Dermis microvascular lymphatic vessel endothelial cell (primary cell): ENCODE measurements at places on chromosomes 5 and 9. TPM values are rescaled to one million over a fixed set of nuclear protein-coding genes. Genes with fewer than 3 reads are reported as not detected.

Gene ITK
- not detected in 2 replicates for total RNA-seq

DNA sequence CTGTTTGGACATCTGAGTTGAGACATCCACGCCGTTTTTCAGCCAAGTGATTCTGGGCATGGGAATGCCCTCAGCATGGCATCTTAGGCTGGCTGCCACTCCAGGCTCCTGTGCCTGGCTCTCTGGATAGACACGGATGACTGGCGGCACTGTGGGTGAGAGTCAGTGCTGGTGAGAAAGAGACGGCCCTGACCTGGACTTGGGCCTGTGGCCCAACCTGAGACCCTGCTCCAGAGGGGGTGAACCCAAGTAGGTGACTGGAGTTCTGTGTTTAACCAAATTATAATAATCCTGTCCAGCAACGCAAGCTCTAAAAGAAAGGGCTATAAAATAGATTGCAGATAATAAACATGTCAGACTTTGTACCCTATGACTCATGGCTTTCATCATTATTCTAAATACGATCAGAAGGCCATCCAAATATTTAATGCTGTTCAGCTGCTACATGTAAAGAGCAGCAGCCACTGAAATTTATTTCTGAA is 173.9 kb downstream of the HSPA4 start:
- DNase-seq: no peak

GRCh38 chr5:61686491-61687257 is 354.6 kb downstream of the ZSWIM6 start:
- no peak for DNase-seq

DNA sequence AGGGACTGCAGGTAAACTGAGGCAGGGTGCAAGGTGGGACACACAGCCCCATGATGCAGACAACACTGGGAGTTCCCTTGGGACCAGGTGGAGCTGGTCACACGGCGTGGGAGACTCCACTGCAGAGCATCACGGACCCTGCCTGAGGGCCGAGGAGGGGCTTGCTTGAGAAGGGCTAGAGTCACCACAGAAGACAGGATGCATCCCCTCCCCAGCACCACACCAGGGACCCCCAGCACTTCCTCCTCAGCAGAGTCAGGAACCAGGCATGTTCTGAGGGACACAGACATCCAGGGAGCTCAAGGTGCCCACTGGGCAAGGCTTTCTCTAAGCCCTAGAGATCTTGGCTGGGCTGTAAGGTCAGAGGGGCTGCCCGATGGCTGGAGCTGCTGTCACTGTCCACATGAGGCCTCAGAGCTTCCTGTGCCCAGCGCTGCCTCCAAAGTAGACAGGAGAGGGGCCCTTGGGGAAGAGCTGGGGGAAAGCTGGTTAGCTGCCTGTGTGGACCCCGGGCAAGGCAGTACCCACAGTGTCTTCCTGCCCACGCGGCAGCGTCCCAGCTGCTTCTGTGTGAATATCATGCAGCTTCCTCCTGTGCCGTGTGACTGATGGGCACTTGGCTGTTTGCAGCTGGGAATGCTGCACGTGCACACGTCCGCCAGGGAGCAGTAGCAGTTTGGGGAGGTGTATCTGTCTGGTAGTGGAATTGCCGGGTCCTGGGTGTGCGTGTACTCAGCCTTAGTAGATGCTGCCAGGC is 176.6 kb downstream of the CACNA1B start:
- DNase-seq: no peak

DNA sequence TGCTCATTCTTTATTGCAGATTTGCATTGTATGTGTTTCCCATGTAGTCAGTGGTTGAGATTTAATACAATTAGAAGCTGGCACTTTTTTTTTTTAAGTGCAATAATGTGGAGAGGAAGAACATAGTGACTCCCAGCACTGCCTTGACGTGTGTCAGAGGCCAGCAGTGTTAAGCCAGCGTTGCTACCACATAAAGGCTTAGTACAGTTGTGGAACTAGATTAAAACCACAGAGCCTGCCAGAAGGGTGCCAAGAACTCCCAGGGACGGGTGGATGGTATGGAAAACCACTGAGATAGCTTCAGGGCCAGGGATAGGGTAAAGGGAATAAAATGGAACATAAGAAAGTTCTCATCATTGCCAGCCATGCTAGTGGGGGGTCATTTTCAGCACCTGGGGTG is 142.9 kb downstream of the TRIO start:
- DNase-seq: no peak

DNA sequence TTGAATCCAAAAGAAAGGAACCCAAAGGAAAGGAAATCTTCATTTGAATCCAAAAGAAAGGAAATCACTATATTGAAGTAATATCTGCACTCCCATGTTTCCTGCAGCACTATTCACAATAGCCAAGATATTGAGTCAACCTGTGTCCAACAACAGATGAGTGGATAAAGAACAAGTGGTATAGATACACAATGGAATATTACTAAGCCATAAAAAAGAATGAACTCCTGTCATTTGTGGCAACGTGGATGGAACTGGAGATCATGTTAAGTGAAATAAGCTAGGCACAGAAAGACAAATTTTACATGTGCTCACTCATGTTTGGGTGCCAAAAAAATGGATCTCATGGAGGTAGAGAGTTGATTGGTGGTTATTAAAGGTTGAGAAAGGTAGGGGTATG is 57.8 kb upstream of the STOM start:
- DNase-seq: no peak

- DNase-seq: no peak
Measured at GRCh38 chr5:141040093-141040770, 10.9 kb upstream of the PCDHB1 start.

DNA sequence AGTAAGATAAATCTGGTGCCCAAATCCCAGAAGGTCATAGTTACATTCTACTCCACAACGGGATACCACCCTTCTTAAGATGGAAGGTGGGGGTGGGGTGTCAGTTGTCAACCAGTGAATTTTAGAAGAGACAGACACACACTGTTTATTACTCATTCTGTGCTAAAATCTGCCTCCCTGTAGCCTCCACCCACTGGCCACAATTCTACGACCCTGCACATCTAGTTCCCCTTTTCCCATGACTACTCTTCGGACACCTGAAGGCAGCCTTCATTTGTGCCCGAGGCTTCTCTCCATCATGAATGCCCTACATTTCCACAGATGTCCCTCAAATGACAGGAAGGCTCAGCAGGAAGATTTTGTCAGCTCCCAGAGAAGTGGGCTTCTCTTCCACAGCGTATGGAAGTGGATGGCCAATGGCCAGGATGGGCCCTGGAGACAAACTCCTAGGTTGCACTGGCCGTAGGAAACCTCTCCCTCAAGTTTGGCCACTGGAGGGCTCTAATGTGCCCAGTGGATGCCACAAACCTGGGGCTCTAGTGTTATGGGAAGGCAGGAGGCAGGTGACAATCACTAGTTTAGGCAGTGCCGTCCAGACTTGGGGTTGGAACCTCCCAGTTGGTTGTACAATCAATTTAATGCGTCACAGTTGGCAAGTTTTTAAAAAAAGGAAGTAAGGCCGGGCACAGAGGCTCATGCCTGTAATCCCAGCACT is 46.6 kb downstream of the PTPN3 start:
- DNase-seq: no peak
